ENCODE measurements at places on chromosomes 1 and 21.

GRCh38 chr21:34881839-34882371, 167.2 kb downstream of the RUNX1 start:
- peak overlapping the region; percentile 35 for H3K27ac ChIP-seq
- peaks cover 43% of the 10 kb centered on the region for H3K27me3 ChIP-seq
- H3K36me3 ChIP-seq, result peaks cover 11% of the 10 kb centered on the region
- peak overlapping the region; percentile 26 for H3K4me3 ChIP-seq
- no peak for DNase-seq
- peaks cover 15% of the 10 kb centered on the region for H3K4me1 ChIP-seq

DNA sequence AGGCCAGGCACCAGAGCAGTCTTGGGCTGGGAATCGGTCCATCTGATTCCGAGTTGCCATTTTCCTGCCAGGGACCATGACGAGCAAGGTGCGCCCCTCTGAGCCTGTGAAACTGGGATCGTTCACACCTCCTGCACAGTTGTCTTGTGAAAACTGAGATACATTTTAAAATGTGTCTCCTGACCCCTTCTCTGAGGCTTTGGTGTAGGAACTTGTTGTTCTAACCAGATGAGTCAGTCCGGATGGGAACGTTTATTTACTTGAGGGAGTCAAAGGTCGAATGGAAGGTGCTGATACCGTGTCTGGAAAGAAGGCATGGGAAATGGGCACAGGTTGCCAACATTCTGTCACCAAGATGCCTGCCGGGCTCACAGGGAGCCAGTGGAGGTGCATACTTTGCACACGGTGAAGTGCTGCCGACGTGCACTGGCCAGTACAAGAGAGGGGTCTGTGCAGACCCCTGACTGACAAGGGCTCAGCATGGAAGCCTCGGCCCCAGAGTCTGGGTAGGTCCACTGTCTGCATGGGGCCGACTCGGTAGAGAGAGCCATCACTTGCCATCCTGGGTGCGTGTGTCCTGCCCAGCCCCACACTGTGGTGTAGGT, 7.4 kb upstream of the KCNN3 start:
- no peaks in the 10 kb centered on the region for H3K36me3 ChIP-seq
- H3K27ac ChIP-seq, result no peak overlapping the region
- H3K27me3 ChIP-seq, result peaks cover 19% of the 10 kb centered on the region
- DNase-seq, result no peak
- H3K4me3 ChIP-seq, result no peak overlapping the region

- peaks cover 8% of the 10 kb centered on the region for H3K4me1 ChIP-seq
- H3K4me3 ChIP-seq, result peak overlapping the region; percentile 39
- peak overlapping the region; percentile 80 for H3K27ac ChIP-seq
- DNase-seq, result no peak
- H3K27me3 ChIP-seq, result peaks cover 43% of the 10 kb centered on the region
Observed at GRCh38 chr1:46549697-46550681, 1.5 kb downstream of the KNCN start.

DNA sequence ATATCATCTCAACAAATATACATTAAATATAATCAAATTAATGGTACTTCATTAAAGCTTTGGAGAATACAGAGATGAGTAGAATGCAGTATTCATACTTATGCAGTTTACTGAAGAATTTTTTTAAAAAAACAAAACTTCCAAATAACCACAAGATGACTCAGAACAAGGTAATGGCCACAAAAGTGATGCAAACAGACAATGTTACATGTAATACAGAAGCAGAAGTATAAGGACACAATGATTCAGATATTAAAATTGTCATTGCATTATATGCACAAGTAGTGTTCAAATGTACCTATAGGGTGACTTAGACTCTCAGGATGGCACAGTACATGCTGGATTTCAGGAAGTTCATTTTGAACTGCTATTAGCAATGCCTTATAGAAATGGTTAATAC, 227.2 kb upstream of the ST6GALNAC5 start:
- no peaks in the 10 kb centered on the region for H3K4me1 ChIP-seq
- H3K27ac ChIP-seq, result no peak overlapping the region
- H3K36me3 ChIP-seq, result peaks cover 5% of the 10 kb centered on the region
- no peak overlapping the region for H3K4me3 ChIP-seq

GRCh38 chr1:150562446-150563339, 13.5 kb downstream of the ADAMTSL4 start:
- peak overlapping the region; percentile 96 for H3K4me3 ChIP-seq
- no peak for DNase-seq
- H3K4me1 ChIP-seq, result peaks cover 45% of the 10 kb centered on the region
- no peaks in the 10 kb centered on the region for H3K36me3 ChIP-seq

DNA sequence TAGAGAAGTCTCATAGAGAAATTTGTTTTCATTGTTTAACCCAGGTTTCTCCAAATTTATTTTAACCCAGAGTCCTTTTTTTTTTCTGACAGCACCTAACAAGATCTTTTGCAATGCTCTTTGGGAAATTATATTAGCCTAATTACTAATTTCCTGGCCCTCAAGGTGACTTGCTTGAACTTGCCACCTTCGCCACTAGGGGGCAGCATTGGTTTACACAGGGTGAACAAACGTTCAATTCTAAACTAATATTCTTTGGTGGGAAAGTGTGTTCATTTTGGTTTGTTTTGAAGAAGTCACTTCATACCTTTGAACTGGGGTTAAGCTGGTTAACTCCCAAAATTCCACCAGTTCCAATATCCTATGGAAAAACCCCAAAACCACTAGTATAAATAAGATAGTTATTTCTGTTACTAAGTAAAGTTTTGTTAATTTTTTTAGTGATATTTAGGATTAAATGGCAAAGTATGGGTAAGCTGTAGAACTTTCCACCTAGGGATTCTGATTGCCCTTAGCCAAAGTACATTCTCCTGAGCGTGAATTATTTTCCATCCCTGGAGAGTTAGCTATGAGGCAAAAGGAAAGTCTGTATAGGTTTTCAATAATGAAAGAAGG, 13.0 kb downstream of the CCDC190 start:
- H3K4me1 ChIP-seq, result no peaks in the 10 kb centered on the region
- DNase-seq, result peak; percentile 79
- no peak overlapping the region for H3K4me3 ChIP-seq
- H3K27ac ChIP-seq, result no peak overlapping the region

GRCh38 chr1:31739346-31739745, 24.8 kb downstream of the ADGRB2 start:
- H3K27ac ChIP-seq, result peak overlapping the region; percentile 37
- H3K4me3 ChIP-seq, result no peak overlapping the region
- no peaks in the 10 kb centered on the region for H3K4me1 ChIP-seq
- no peak for DNase-seq
- no peaks in the 10 kb centered on the region for H3K36me3 ChIP-seq

DNA sequence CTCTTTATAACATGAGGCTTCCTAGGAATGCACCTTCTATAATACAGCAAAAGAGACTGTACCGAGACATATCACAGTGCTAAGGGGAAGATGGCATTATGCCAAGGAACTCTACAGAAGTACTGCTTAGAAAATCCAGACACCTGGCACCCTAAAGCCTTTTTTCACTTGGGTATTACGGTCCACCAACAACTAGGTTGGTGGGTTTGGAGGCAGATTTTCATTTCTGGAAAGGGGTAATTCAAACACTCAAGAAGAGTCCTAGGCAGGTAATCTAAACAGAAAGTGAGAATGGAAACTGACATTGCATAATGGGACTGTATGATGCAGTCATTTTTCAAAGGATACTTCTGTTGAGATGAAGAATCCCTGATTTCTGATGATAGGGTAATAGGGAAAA, 19.6 kb downstream of the SCMH1 start:
- H3K4me1 ChIP-seq, result peaks cover 8% of the 10 kb centered on the region
- H3K27ac ChIP-seq, result no peak overlapping the region
- DNase-seq, result no peak
- peaks cover 22% of the 10 kb centered on the region for H3K36me3 ChIP-seq
- no peaks in the 10 kb centered on the region for H3K27me3 ChIP-seq

DNA sequence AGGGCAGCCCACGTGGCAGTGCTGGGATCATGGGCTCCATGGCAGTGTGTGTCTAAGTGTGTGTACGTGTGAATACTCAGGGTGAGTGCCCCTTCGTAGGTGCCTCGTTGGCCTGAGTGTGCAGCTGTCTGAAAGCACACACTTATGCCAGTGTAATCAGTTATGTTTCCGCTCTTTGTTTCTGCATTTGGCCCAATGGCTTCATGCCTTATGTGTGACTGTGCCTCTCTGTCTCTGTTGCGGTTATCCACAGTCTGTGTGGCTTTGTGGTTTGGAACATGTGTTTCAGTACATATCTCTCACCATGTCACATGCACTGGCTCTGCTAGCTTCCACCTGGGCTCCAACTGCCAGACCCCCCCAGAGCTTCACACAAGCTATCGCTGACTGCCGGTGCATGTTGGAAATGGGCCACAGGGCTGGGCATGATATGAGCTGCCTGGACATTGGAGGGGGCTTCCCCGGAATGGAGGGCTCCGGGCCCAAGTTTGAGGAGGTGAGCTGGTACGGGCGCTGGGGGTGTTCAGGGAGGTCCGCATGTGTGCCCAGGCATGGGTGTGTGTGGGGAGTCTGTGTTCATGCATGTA, 70.3 kb upstream of the TINAGL1 start:
- no peak for DNase-seq
- H3K27ac ChIP-seq, result no peak overlapping the region
- peaks cover 9% of the 10 kb centered on the region for H3K4me1 ChIP-seq
- H3K4me3 ChIP-seq, result no peak overlapping the region
- H3K27me3 ChIP-seq, result peaks cover 6% of the 10 kb centered on the region
- no peaks in the 10 kb centered on the region for H3K36me3 ChIP-seq

- H3K4me1 ChIP-seq, result peaks cover 9% of the 10 kb centered on the region
- no peak overlapping the region for H3K4me3 ChIP-seq
- no peaks in the 10 kb centered on the region for H3K36me3 ChIP-seq
- H3K27ac ChIP-seq, result no peak overlapping the region
Observed at GRCh38 chr1:219160967-219161366, 12.7 kb upstream of the LYPLAL1 start.

DNA sequence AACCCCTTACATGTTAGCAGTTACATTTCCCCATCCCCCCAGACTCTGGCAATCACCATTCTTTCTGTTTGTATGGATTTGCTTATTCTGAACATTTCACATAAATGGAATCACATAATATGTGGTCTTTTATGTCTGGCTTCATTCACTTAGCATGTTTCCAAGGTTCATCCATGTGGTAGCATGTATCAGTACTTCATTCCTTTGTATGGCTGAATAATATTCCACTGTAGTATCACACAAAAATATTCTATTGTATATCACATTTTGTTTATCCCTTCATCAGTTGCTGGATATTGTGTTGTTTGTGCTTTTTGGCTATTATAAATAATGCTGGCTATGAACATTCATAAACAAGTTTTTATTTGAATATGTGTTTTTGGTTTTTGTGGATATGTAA, 22.2 kb downstream of the EPB41 start:
- peaks cover 5% of the 10 kb centered on the region for H3K36me3 ChIP-seq
- H3K4me1 ChIP-seq, result peaks cover 12% of the 10 kb centered on the region
- H3K4me3 ChIP-seq, result no peak overlapping the region
- H3K27me3 ChIP-seq, result no peaks in the 10 kb centered on the region
- no peak for DNase-seq

- no peaks in the 10 kb centered on the region for H3K27me3 ChIP-seq
- peaks cover 14% of the 10 kb centered on the region for H3K36me3 ChIP-seq
- H3K27ac ChIP-seq, result no peak overlapping the region
- H3K4me3 ChIP-seq, result no peak overlapping the region
- H3K4me1 ChIP-seq, result peaks cover 9% of the 10 kb centered on the region
- no peak for DNase-seq
Observed at GRCh38 chr21:33236766-33237165, 7.0 kb downstream of the IFNAR2 start.

GRCh38 chr1:178223289-178223688, 129.4 kb downstream of the RASAL2 start:
- H3K4me1 ChIP-seq, result no peaks in the 10 kb centered on the region
- no peak overlapping the region for H3K4me3 ChIP-seq
- H3K27ac ChIP-seq, result no peak overlapping the region
- H3K36me3 ChIP-seq, result no peaks in the 10 kb centered on the region
- DNase-seq, result no peak

DNA sequence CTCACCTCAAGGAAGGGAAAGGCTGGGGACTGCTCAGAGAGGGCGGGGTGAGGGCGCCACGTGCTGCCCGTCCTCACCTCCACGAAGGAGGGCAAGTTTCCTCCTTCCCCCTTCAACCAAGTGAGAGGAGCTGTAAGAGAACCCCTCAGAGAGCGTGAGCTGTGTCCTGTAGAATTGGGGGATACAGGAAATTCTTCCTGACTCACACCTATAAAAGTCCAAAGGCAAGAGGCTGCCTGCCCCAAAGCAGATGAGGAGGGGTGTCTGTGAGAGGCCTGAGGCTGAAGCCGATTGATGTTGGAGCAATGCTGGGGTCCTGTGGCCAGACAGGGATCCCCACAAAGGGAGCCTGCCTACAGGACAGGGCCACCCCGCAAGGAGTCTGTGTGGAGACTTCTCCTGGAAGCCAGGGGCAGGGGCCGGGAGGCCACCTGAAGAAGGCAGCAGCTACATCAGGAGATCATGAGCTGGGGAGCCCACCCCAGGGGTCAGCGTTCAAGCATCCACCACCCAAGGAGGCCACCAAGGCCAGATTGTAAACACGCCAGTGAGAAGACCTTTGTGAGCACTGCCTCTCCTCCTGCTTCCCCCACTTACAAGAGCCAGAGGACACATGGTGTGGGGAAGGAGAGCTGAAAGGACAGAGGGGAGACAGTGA, 27.7 kb downstream of the S100A6 start:
- DNase-seq, result no peak
- no peak overlapping the region for H3K4me3 ChIP-seq
- H3K27ac ChIP-seq, result no peak overlapping the region
- H3K4me1 ChIP-seq, result peaks cover 14% of the 10 kb centered on the region
- H3K27me3 ChIP-seq, result no peaks in the 10 kb centered on the region

GRCh38 chr21:42373196-42373907, 7.0 kb upstream of the TFF1 start:
- no peaks in the 10 kb centered on the region for H3K36me3 ChIP-seq
- peaks cover 12% of the 10 kb centered on the region for H3K27me3 ChIP-seq
- no peaks in the 10 kb centered on the region for H3K4me1 ChIP-seq
- no peak overlapping the region for H3K27ac ChIP-seq

- peaks cover 20% of the 10 kb centered on the region for H3K4me1 ChIP-seq
- DNase-seq, result no peak
- no peak overlapping the region for H3K27ac ChIP-seq
- H3K4me3 ChIP-seq, result no peak overlapping the region
Observed at GRCh38 chr21:41698071-41698470, 68.8 kb downstream of the RIPK4 start.

DNA sequence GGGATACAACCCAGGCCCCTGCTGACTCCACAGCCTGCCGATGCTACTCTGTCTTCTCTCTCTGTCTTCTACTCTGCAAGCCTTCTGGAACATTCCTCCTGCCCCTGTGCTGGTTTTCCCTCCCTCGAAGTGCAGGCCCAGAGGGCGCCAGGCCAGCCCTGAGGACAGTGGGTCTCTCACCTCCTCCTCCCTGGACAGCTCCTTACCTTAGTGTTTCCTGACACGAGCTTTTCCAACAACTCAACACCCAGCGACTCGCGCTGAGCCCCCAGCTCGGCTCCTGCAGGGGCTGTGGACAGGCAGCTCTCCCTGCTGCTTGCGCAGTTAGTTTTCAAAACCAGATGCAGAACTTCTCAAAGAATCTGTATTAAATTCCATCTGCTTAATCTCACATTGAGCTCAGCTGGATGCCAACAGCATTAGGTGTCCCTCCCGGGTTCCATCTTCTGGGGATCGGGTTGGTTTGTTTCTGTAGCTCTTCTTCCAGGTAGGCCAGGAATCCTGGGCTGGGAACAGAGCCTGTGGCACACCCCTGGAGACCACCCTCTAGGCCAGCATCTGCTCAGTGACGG, 54.2 kb downstream of the PTPRU start:
- H3K27me3 ChIP-seq, result no peaks in the 10 kb centered on the region
- peak overlapping the region; percentile 61 for H3K27ac ChIP-seq
- no peak overlapping the region for H3K4me3 ChIP-seq
- H3K4me1 ChIP-seq, result peaks cover 4% of the 10 kb centered on the region
- H3K36me3 ChIP-seq, result peaks cover 12% of the 10 kb centered on the region
- no peak for DNase-seq

- H3K4me1 ChIP-seq, result peaks cover 13% of the 10 kb centered on the region
- peaks cover 5% of the 10 kb centered on the region for H3K36me3 ChIP-seq
- H3K27ac ChIP-seq, result no peak overlapping the region
- DNase-seq, result no peak
- H3K4me3 ChIP-seq, result no peak overlapping the region
- peaks cover 10% of the 10 kb centered on the region for H3K27me3 ChIP-seq
Observed at GRCh38 chr1:35564037-35564883, 6.7 kb downstream of the NCDN start.
